Omental fat pad (tissue), 4 donors: ENCODE measurements at places on chromosomes 6 and 20.

DNA sequence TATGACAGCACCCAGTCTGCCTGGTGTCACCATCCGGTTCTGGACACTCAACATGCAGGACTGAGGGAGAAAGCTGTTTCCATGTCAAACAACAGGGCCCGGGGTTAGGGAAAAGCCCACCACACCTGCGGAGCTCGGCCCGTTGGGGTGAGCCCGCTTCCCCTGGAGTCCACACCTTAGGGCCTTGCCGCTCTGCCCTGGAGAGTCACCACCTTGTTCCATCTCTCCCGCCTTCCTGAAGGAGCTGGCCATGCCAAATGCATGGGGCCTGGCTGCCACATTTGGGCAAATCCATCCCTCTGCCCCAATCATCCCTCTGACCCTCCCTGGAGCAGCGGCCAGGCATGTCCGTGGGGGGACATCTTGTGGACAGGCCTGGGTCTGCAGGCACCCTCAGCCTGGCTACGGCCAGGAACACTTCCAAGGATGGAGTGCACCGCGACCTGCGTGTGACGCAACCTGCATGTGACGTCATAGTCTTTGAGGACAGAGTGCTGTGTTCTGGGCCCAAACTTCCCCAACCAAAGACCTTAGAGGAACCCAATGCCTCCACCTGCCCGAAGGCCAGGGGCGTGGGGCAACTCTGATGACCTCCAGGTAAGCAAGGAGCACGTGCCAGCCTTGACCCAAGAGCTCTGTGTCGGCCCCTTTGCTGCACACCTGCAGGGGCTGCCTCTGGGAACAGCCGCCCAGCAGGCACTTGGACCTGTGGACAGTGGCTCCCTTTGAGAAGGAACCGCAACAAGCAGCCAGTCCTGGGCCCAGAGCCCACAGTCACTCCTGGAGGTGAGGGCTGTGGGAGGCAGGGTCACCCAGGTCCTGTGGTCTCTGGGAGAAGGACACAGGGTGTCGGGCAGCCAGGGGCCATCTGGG, 1.7 kb downstream of the CABLES2 start:
- peak; percentile 48 for DNase-seq

DNA sequence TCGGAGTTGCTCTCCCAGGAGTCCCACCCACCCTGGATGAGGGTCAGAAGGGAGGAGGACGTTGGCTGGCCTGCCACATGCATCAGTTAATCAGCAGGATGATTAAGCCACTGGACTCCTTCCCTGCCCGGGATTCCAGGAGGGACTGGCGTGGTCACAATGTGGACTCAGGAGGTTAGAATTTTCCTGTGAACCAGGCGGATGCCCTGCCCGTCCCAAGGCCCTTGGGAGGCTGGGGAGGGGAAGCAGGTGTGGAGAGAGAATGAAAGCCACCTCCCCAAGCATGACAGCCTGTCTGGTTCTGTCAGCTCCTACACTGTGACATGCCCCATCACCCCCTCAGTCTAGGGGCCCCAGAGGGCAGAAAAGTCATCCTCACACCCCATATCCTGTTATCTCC, 11.6 kb upstream of the ITPR3 start:
- no peak for DNase-seq

DNA sequence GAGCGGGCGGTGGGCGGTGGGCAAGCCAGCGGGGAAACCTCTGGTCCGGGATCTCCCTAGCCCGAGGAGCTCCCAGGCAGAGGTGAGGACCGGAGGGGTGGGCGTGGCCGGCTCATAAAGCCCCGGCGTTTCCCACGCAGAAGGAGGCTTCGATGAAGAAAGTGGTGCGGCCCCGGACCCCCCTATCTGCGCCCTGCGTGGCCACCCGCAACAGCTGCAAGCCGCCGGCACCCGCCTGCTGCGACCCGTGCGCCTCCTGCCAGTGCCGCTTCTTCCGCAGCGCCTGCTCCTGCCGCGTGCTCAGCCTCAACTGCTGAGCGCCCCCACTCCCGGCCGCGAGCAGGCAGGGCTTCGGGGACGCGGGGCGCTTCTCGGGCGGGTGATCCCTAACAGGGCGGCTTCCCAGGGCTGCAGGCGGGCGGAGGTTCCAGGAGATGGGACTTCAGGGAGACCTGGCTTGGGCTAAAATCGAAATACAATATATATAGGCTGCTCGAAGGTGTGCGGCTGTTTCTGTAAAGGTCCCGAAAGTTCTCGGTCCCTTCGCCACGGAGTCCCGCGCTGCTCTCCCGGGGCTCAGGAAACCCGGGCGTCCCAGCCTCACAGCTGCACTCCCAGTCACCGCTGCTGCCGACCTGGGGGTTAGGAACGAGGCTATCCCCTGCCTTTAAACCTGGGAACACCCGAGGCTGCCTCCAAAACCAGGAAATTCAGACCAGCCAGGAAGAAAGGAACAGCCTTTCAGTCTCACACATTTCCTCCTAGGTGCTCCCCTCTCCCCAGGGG, 27.8 kb downstream of the ASIP start:
- no peak for DNase-seq

DNA sequence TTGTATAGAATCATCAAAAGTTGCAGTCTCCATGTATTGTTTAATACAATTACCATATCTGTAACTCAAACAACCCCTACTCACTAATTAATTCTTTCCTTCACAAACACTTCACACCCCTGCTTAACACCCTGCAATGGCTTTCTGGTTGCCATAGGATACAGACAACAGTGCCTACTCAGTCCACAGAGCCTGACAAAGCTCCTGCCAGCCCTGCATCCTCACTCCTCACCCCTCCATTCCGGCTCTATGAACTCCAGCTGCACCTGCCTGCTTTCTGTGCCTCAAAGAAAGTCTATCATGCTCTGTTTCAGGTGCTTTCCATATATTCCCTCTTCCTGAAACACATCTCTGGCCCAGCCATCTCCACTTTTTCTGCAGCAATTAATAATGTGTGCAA, 253.4 kb downstream of the HACE1 start:
- DNase-seq, result no peak

DNA sequence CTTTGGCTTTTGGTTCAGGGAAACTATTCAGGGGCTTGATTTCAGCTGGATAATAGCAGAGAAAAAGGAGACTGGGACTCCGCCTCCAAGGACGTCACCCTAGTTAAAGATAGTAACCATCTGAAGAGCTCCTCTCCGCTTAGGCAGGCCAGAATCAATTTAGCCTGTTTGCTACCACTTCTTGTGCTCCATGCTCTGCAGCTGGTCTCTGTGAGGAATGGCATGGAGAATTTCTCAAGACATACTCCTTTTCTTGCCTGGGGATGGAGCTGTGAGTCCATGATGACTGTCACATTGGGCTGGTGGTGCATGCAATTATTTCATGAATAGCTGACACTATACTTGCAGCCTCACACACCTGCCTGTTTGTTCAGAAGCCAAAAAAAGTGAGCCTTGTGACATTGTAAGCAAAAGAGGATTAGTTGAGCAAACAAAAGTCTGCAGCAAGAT, 61.4 kb downstream of the TXLNB start:
- no peak for DNase-seq

DNA sequence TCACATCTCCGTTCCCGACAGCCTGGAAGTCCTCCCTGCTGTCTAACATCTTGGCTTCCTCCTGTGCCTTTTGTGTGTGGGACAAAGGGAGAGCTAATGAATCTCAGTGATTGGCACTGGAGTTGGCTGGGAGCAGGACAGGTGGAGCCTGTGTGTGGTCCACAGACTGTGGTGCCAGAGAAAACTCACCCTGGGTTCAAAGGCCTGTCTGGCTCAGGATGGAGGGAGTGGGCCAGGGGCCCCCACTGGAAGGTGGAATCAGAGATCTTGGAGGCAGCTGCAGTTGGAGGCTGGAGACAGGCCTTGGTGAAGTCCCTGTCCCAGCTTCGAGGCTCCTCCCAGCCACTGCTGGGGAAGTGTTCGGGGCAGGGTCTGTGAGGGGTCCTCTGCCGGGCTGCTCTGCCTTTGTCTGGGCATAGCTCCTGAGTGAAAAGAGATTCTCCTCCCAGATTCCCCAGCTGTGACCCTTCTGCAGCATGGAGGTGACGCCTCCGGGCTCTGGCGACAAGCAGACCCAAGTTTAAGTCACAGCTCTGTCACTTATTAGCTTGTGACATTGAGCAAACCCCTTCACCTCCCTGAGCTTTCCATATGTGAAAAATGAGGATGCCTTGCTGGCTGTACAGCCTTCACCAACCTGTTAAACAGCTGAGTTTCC, 13.9 kb upstream of the ITPR3 start:
- DNase-seq, result no peak

GRCh38 chr6:39865011-39865888, 69.0 kb downstream of the MOCS1 start:
- DNase-seq, result peak; percentile 78

DNA sequence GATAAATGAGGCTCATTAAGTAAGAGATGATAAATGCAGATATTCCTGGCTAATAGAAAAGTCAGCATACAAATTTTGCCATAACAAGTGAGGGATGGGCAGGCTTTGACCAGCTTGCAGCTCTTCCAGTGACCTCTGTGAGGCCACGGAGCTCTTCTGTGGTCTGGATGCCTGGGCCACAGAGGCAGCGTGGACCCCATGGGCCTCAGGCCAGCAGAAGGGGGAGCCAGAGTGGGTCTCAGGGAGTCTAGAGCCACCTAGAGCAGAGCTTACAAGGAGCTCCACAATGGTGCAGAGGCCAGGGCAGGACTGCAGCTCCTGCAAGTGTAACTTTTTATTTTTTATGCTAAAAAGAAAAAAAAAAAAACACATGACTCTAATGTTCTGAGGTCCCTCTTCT, 165.1 kb downstream of the ARID1B start:
- DNase-seq, result no peak

DNA sequence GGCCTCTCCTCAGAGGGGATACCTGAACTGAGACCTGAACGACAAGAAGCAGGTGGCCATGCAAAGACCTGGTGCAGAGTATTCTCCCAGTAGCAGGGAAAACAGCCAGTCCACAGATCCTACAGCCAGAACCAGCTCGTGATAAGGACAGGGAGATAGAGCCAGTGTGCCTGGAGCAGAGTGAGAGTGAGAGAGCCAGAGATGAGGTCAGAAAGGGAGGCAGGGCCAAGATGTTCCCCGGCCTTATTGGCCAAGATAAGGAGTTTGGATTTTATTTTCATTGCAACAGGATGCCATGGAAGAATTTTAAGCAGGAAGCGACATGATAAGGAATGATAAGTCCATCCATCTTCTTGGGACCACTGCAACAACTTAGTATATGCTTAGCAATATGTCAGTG, 111.8 kb downstream of the UBE3D start:
- DNase-seq, result no peak
